ENCODE measurements at places on chromosomes 12 and 14.
A peak's percentile ranks its signal among the peaks of the same experiment; 100 is the strongest.

GRCh38 chr12:57718641-57719528 lies 19.7 kb downstream of the AGAP2 start:
- no peak for DNase-seq

DNA sequence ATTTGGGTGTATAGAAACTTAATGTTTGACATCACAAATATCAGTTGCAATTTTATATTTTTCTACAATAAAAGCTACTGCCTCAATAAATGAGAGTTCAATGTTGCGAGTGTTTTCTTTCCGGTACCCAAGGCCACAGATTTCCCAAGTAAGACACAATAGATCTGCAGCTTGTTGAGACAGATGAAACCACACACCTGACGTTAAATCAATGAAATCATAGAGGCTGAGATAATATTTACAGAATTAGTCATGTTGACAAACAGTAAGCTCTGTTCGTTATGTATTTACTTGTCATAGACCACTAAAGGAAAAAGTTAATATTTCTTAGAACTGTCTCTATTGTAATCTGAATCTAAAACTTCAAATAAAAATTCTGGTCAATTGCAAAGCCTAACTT lies 49.2 kb upstream of the PTHLH start:
- no peak for DNase-seq

GRCh38 chr12:123893276-123893675 lies 79.4 kb downstream of the CCDC92 start:
- no peak for DNase-seq

GRCh38 chr14:35632676-35633075 lies 98.7 kb downstream of the INSM2 start:
- no peak for DNase-seq

DNA sequence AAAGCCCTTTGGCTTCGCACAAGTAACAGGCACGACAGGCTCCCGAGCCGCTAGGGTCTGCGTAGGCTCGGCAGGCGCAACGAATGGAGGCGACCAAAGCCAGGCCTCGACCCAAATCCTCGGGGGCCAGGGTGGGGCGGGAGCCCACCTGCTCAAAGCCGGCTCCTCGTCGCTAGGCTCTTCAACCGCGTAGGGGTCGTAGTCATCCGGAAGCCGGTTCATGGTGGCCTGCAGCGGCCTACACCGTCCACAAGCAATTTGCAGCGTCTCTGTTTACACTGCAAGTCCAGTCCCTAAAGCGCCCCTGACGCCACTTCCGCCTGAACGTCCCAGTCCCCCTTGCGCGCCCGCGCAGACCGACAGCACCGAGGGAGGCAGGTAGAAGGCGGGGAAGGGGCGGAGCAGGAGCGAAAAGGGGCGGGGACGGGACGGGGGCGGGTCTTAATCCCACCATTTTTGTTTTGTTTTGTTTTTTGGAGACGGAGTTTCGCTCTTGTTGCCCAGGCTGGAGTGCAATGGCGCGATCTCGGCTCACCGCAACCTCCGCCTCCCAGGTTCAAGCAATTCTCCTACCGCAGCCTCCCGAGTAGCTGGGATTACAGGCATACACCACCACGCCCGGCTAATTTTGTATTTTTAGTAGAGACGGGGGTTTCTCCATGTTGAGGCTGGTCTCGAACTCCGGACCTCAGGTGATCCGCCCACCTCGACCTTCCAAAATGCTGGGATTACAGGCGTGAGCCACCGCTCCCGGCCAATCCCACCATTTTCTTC lies at the start of gene EAPP:
TSS of gene EAPP (minus strand) at position 295 of the 774 bp plus-strand sequence. CDS start at position 222, 73 bp downstream.
- DNase-seq: peak; percentile 83

GRCh38 chr14:85987907-85988306 lies 458.0 kb downstream of the FLRT2 start:
- DNase-seq: no peak

DNA sequence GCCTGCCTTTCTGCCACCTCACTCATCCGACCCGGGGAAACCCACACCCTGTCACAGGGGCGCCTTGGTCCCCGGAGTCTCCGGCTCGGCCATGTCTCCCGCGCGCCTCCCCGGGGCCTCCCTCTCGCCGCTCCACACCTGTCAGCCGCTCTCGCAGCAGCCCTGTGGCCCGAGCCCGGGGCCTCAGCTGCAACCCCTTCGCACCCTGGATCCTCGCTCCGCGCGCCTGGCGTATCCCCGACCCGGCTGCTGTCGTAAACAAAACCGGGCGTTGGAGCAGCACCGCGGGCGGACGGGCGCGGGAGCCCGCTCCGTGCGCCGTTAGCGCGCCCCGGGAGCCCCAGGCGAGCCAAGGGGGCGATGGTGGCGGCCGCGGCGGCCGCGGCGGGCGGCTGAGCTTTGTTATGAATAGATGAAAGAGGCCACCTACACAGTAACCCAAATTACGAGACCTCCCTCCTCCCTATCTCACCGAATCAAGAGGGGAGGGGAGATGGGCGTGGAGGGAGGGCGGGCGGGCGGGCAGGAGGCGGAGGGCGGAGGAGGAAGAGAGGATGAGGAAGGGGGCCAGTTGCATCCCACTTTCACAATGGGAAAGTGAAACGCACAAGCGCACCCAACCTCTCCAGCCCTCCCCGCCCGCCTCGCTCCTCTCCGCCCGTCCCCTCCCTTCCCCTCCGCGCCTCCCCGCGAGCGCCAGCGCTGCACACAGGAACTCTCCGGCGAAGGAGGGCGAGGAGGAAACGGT lies at the start of gene PLXNC1:
TSS of gene PLXNC1 (plus strand) at position 587 of the 748 bp plus-strand sequence. CDS start 395 bp downstream, outside the sequence.
- DNase-seq: peak; percentile 49

DNA sequence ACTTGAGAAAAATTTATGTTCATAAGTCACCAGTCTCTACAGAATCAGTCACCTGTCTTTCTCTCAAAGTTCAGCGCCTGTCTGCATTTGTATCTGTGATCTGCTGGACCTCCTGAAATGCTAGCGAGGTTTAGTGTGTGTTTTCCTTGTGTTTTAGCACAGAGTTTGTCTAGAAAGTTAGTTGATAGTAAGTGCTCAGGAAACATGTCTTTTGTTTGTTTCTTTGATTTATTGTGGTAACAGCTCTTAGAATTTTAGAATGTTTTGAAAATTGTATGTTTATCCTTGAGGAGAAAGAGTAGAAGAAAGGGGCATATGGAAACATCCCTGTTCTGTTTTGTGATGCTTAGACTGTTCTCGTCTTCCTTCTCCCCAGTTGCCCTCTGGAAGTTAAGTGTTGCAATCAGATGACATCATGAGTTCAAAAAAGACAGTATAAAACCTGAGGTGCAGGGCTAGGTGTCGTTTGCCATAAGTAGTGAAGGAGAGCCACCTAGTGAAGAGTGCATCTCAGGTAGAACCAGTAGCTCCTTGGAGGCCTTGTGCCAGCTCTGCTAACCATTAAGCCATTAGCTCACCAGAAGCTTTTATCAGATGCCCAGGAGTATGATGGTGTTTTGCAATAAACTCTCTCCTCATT lies 44.8 kb downstream of the FBXW8 start:
- no peak for DNase-seq

DNA sequence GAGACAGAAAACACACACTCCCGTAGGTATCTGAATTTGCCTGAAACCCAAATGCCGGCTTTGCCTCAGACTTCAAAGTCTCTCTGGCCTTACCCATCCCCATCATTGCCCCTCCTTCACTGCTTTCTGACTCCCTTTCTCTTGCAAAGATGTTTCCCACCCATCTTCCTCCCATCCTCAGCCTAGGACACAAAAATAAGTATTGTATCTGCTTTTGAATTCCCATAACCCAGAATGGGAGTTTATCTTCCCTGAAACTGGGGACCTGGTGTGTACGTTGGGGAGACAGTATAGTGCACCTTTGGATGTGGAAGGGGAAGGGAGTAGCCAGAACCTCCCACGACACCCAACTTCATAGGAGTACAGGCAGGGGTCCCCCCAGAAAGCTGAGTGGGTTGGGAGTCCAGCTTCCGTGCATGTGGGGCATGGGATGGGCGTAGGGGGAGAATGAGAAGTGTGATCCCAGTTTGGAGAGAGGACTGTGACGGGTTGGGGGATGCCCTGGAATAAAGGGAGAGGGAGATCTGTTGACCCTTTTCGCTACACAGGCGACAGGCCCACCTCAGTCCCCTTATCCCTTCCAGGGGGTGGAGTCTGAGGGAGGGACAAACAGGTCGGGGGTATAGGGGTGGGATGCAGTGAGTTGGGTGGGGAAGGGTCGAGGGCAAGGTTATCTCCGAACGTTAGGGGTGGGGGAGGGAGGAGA lies 488 bp upstream of the KIF5A start:
- DNase-seq: no peak

GRCh38 chr12:9349888-9350885 lies 142.0 kb upstream of the PZP start:
- no peak for DNase-seq

- DNase-seq: no peak
Measured at GRCh38 chr14:74038020-74038859, 19.1 kb downstream of the BBOF1 start.

DNA sequence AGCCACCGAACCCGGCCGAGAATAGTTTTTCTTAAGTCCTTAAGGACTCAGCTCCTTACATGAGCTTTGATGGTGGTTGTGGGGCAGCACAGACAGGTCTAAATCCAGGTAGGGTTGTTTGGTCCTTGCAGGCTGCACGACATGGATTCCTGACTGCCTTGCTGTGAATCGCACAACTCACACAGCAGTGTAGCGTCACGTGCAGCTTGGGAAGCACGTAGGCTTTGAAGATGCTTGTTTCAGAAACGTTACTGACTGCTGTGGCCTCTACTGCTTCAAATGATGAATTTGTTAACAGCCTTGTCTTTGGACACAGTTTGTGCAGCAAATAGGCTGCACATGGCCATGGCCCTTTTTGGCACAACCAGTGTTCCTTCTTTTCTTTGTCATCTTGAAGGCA lies 29.9 kb downstream of the ZBTB42 start:
- DNase-seq: no peak

- no peak for DNase-seq
Measured at GRCh38 chr12:112418273-112418607, 507 bp upstream of the PTPN11 start.

- no peak for DNase-seq
Measured at GRCh38 chr12:27975222-27976136, 2.9 kb upstream of the PTHLH start.

GRCh38 chr12:11827091-11828061 lies 177.9 kb downstream of the ETV6 start:
- DNase-seq: no peak

DNA sequence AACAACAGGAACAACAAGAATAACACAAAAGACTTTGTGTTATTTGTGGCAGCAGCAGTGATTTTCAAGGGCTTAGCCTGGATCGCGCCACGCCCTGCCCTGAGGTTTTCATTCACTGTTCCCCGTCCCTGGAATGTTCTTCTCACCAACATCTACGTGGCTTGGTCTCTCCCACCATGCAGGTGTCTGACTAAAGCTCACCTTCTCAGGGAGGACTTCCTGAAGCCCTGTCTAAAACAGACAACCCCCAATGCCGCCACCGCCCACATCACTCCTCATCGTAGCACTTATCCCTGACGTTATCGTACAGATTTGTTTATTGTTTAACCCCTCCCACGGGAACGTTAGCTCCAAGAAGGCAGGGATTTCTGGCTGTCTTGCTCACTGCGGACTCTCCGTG lies 40.4 kb downstream of the P2RX4 start:
- DNase-seq: no peak

All from activated CD8-positive, alpha-beta memory T cell treated with anti-CD3 and anti-CD28 coated beads for 1 hour (primary cell).